ENCODE measurements at places on chromosomes 13 and 19.

GRCh38 chr13:38543561-38543960 lies 143.3 kb upstream of the FREM2 start:
- DNase-seq: no peak

DNA sequence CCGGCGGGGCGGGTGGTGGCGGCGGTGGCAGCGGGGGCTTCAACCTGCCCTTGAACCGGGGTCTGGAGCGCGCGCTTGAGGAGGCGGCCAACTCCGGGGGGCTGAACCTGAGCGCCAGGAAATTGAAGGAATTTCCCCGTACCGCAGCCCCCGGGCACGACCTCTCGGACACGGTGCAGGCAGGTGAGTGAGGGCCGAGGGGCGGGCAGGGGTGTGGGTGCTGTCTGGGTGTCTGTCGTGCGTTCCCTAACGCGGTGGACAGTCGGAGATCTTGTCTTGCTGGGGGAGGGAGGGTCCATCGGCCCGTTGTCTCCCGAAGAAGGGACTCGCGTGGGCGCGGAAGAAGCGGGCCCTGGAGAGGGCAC lies 533 bp downstream of the LRCH1 start:
- DNase-seq: peak; percentile 7

DNA sequence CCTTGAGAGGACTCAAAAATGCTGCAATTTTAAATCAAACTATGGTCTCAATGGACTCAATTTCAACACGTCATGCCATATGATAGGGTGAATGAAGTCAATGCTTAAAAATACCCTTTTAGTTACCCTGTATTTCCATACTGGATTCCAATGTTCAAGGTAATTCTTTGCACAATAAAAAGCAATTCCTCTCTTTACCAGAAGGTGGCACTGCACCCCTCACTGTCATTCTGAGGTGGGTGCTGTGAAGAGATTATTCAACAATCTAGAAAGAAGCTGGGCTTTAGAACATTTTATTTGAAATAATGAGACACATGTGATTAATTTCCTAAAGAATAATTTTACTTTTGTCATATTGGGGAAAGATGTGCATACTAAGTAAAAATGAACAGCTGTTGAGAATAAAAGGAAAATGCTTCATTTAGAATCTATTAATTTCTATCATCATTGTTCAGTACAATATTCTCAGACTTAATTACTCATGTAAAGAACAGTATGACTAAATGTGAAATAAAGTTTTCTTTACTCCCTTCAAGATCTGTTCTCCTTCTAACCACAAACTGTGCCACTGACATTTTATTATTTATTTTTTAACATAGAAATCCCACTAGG lies 789.1 kb downstream of the GPC5 start:
- no peak for DNase-seq

- no peak for DNase-seq
Measured at GRCh38 chr13:29920025-29920643, 69.7 kb upstream of the UBL3 start.

- no peak for DNase-seq
Measured at GRCh38 chr13:114044486-114044885, 70.6 kb upstream of the C13orf46 start.

DNA sequence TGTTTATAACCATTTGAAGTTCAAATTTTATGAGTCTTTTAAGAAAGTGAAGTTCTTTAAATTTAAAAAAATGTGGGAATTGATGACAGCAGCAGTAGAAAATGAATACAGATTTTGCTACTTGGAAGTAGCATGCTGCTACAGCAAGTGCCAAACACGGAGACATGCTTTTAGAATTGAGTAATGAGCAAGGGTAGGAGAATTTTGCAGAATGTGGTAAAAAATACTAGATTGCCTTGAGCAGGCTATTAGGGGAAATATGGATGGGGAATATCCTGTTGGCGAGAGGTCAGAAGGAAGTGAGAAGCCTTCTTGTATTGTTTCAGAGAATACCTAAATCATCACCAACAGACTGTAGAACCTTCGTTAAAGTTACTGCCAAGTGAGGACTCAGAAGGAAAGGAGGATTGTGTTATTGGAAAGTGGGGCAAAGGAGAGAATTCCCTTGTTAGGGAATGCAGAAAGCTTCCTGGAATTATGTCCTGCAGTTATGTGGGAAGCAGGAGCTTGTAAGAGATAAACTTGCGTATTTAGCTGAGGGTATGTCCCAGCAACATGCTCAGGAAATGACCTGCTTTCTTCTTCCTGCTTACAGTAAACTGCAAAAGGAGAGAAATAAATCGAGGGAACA lies 32.4 kb upstream of the OXGR1 start:
- DNase-seq: no peak

- no peak for DNase-seq
Measured at GRCh38 chr13:30584051-30584731, 33.5 kb upstream of the USPL1 start.

GRCh38 chr19:45103156-45103507 lies 10.2 kb downstream of the PPP1R37 start:
- DNase-seq: no peak

GRCh38 chr13:73341748-73342147 lies 282.9 kb downstream of the KLF5 start:
- no peak for DNase-seq

GRCh38 chr13:51614350-51614786 lies 30.1 kb downstream of the WDFY2 start:
- no peak for DNase-seq

- DNase-seq: no peak
Measured at GRCh38 chr19:19067276-19068072, 3.7 kb downstream of the SLC25A42 start.

- no peak for DNase-seq
Measured at GRCh38 chr19:2391118-2391725, 31.2 kb downstream of the TMPRSS9 start.

DNA sequence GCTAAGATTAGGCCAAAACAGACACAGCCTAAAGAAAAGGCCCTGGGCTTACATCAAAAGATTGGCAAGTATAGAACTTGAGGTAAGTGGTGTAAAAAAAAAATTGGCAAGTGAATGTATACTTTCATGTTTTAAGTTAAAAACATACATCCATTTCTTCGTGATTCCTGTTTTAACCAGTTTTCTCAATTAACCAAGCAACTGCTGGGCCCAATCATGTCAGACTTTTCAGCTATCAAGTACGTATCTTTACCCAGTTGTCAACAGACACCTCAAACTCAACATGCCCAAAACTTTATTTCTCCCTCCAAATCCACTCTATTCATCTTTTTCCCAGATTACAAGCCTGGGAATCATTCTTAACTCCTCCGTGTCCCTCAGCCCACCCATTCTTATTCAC lies 1.0 kb downstream of the PCID2 start:
- DNase-seq: no peak

- no peak for DNase-seq
Measured at GRCh38 chr19:4445963-4446703, 11.5 kb downstream of the UBXN6 start.

DNA sequence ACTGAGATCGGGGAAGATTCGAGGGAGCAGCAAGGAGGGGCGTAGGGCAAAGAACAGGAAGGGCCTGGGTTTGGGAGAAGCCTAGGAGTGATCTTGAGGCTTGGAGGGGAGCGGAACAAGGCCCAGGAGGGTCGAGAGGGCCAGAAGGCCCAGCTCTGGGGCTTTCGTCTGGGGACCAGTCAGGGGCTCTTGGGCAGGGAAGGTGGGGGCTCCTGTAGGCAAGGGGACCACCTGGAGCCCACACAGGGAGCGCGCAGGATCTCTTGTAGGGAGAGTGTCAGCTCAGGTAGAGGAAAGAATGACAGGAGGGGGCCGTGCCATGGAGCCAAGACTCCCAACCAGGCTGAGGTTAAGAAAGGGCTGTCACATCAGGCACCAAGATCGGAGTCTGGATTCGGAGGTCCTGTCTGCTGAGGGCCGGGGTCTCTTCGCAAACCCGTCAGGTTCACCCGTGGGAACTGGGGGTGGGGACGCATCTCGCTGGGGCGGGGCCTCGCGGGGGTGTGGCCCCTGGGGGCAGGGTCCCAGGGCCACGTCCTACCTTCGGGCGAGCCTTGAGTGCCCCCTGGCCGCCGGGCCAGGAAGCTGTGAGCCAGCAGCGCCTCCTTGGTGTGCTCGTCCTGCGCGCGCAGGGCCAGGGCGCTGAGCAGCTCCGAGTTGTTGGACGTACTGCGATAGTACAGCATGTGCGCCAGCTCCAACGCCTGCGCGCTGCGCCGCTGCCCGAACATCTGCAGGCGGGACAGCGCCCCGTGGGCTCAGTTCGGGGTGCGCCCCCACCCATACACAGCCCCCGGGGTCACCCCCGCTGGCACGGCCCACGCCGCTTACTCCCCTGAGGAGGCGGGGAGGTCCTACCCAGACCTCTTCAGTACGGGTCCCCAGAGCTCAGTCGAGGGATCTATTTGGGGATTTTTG lies 8.4 kb downstream of the EMP3 start:
- peak; percentile 86 for DNase-seq

- DNase-seq: no peak
Measured at GRCh38 chr19:23440791-23441190, 45.5 kb upstream of the ZNF91 start.

DNA sequence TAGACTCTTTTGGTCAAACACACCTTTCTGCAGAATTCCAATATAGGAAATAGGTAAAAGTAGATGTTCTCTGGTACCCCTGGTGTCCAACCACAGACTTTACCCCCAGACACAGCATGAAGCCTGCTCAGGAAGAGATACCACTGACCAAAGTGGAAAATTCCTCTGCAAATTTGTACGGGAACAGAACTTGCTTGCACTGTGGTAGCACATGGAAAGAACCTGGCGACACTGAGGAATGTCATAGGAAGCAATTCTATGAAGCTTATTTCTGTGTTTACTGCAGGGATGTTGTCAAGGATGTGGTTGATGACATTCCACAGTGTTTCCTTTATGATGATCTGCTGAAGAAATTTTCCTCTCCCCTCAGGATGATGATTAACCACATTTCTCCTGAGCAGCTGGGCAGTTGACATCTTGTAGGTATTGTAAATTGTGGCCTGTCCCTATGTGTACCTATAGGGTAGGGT lies 48.9 kb upstream of the TNFSF11 start:
- DNase-seq: no peak

- no peak for DNase-seq
Measured at GRCh38 chr13:59477011-59477410, 686.7 kb downstream of the DIAPH3 start.

GRCh38 chr19:17370026-17370587 lies 7.0 kb downstream of the PLVAP start:
- no peak for DNase-seq

DNA sequence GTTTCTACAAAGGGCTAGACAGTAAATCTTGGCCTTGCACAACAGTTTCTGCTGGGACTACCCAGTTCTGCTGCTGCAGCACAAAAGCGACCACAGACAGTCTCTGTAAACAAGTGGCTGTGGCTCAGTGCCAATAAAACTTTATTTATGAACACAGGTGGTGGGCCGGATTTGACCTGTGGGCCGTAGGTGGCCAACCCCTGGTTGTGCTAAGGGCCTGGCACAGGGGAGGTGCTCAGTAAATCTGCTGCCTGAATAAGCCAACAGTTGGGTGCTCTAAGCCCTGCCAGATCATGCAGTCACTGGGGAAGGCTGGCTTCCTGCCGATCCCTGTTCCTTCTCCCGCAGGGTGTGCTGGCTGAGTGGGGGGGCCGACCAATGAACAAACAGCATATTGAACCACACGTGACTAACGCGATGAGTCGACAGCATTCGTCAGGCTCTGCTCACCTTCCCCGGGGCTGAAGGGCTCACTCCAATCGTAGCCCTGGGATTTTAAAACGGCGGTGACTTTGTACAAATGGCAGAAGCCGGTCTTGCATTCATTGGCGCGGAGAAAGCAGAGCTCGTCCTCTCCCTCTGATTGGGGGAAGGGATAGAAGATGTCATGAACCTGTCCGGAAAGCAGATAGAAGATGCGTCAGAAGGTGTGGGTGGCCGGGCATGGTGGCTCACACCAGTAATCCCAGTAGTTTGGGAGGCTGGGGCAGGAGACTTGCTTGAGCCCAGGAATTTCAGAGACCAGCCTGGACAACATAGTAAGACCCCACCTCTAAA lies 24.3 kb upstream of the MYDGF start:
- DNase-seq: no peak

DNA sequence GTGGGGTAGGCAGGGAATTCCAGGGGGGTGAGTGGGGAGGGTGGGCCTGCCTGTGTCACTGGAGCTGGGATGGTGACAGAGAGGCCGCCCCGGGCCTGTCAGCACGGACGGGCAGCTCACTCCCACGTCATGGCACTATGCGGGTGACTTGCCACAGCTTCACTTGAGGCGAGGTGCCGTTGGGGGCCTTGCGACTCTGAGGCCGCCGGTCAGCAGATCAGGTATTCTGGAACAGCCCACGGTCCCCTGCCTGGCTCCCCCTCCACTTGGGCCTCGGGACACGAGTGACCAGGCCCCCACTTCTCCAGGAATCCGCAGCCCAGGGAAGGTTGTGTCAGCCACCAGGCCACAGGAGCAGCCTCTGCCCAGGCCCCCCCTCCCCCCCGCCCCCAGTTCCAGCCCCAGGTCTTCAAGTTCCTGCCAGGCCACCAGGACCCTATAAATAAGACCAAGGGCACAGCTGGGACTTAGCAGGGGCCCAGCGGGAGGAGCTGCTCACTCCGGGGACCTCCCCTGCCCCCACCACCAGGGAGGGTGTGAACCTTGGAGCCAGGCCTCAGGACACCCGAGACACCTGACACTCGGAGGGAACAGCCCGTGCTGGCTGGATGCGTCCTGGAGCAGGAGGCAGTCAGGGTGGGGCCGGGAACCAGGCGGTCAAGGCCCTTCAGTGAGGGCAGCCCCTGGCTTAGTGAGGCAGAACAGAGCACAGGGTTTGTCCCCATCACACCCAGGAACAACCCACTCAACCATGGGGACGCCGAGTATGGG lies 2.7 kb upstream of the MIDN start:
- DNase-seq: no peak

DNA sequence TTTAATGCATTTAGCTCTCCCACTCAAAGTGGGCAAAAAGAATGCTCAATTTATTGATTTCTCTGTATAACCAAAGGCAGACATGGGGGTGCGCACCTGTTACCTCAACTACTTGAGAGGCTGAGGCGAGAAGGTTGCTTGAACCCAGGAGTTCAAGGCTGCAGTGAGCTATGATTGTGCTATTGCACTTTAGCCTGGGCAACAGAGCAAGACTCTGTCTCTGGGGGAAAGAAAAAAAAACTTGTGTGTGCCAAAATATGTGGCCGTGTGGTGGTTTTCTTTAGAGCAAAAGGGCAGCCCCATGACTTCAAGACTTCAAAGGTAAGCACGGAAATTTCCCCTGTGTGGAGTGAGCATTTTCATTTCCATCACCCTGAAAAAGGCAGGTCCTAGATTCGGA lies 81.9 kb downstream of the IPO5 start:
- DNase-seq: no peak

DNA sequence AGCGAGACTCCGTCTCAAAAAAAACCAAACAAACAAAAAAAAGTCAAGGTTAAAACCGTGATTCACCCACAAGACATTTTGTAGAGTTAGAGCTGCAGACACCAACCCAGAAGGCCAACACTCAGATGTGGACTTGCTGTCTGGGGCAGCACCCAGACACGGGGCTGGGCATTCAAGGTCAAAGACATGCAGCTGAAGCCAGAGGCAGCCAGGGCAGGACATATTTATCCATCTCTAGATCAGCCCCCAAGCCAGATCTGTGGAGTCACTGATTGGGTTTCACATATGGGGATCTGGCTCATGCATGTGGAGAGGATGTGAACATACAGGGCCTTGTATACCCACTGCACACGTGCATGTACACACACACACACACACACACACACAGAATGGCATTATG lies 3.6 kb downstream of the KLK15 start:
- DNase-seq: no peak

GRCh38 chr13:76516013-76516412 lies 370.2 kb downstream of the KCTD12 start:
- no peak for DNase-seq

- DNase-seq: no peak
Measured at GRCh38 chr13:31167490-31167889, 5.8 kb upstream of the HSPH1 start.
